Transverse colon (tissue), 4 donors: ENCODE measurements at places on chromosomes 4 and X. TPM values are rescaled to one million over a fixed set of nuclear protein-coding genes. Genes with fewer than 3 reads are reported as not detected.

- no peaks in the 10 kb centered on the region for H3K27me3 ChIP-seq
- H3K27ac ChIP-seq, result no peak overlapping the region
- H3K36me3 ChIP-seq, result no peaks in the 10 kb centered on the region
- H3K4me1 ChIP-seq, result no peaks in the 10 kb centered on the region
- DNase-seq, result no peak
Measured at GRCh38 chr4:125042041-125042440, 272.7 kb upstream of the FAT4 start.

DNA sequence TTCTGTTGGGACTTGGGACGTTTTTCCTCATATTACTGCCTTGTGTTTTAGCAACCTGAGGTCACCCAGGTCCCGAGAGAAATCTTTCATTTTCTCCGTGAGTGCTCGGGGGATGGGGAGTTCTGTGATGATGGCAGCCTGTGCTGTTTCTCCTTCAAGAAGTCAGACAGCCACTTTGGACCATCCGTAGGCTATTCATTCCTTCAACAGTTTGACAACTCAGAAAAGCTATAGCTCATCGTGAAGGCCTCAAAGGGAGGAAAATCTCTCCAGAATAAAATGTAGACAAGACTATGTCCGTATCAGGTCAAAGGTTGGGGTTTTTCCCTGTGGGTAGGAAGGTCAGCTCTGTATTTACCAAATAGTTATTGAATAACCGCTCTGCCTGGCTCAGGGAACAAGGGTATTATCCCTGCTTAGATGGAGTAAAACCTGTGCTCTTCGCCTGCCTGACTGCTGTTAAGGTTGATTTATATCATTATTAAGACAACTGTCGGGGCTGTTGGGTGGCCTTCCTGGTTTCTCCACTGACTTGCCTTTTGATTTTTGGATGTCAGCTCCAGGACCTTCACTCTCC lies 36.6 kb downstream of the FAM114A1 start:
- peaks cover 28% of the 10 kb centered on the region for H3K4me1 ChIP-seq
- peak; percentile 14 for DNase-seq
- no peak overlapping the region for H3K4me3 ChIP-seq
- H3K27ac ChIP-seq, result peak overlapping the region; percentile 30

DNA sequence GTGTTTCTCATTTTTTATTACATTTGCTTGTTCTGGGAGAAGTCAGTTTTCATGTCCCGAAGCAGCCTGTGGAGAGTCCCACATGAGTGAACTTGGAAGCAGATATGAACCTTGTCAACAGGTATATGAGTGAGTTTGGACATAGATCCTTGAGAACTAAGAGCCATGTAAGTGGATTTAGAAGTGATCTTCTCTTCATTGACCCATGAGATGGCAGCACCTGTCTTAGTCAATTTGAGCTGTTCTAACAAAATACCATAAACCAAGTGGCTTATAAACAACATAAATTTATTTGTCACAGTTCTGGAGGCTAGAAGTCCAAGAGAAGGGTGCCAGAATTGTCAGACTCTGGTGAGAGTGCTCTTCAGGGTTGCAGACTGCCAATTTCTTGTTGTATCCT lies 1043.8 kb downstream of the ADGRL3 start:
- no peak overlapping the region for H3K4me3 ChIP-seq
- no peak overlapping the region for H3K27ac ChIP-seq
- no peaks in the 10 kb centered on the region for H3K4me1 ChIP-seq
- DNase-seq, result no peak
- H3K36me3 ChIP-seq, result no peaks in the 10 kb centered on the region

GRCh38 chr4:185504098-185505047 lies 30.9 kb downstream of the PDLIM3 start:
- H3K4me3 ChIP-seq, result no peak overlapping the region
- peak overlapping the region; percentile 72 for H3K27ac ChIP-seq
- H3K36me3 ChIP-seq, result no peaks in the 10 kb centered on the region
- no peaks in the 10 kb centered on the region for H3K27me3 ChIP-seq

DNA sequence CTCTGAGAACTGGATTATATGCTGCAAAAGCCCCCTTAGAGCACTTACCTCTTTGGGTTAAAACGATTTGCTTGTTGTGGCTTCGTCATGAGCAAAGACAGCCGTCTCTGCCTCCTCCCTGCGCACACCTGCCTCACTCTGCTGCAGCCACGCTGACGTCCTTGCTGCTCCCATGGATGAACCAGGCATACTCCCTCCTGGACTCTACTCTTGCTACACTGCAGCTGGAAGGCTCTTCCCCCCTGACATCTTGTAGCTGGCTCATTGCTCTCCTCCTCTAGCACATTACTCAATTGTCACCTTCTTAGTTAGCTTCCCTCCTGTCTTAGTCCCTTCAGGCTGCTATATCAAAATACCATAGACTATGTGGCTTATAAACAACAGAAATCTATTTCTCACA lies 59.3 kb downstream of the FAM114A1 start:
- H3K27ac ChIP-seq, result peak overlapping the region; percentile 53
- peaks cover 18% of the 10 kb centered on the region for H3K36me3 ChIP-seq
- DNase-seq, result no peak

GRCh38 chr4:85717847-85718246 lies 242.9 kb downstream of the ARHGAP24 start:
- no peaks in the 10 kb centered on the region for H3K4me1 ChIP-seq
- H3K4me3 ChIP-seq, result no peak overlapping the region
- H3K36me3 ChIP-seq, result no peaks in the 10 kb centered on the region
- no peak for DNase-seq

Gene NHS
- 10.7 TPM for total RNA-seq

Gene AKAP14
- not detected for total RNA-seq

Gene ZNF141
- 21.0 TPM for total RNA-seq

Gene CSAG1
- total RNA-seq, result not detected

Gene ESX1
- not detected for total RNA-seq

Gene MSANTD1
- total RNA-seq, result not detected
